ENCODE measurements at places on chromosomes 3 and 15.

DNA sequence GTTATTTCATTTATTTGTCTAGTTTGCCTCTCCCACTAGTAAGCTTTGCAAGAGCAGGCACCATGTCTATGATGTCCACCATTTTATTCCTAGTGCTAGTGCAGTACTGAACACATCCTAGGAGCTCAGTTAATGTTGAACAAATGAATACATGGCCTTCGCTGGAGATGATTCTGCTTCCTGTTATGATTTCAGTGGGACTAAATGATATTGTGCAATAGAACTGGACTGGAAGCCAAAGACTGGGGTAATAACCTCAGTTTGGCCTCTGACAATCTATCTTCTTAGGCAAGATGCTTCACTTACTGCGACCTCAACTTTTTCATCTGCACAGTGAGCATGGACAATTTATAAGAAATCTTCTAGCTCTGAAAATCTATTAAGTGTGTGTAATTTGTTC lies 191.3 kb downstream of the ADAMTSL3 start:
- no peak for DNase-seq

DNA sequence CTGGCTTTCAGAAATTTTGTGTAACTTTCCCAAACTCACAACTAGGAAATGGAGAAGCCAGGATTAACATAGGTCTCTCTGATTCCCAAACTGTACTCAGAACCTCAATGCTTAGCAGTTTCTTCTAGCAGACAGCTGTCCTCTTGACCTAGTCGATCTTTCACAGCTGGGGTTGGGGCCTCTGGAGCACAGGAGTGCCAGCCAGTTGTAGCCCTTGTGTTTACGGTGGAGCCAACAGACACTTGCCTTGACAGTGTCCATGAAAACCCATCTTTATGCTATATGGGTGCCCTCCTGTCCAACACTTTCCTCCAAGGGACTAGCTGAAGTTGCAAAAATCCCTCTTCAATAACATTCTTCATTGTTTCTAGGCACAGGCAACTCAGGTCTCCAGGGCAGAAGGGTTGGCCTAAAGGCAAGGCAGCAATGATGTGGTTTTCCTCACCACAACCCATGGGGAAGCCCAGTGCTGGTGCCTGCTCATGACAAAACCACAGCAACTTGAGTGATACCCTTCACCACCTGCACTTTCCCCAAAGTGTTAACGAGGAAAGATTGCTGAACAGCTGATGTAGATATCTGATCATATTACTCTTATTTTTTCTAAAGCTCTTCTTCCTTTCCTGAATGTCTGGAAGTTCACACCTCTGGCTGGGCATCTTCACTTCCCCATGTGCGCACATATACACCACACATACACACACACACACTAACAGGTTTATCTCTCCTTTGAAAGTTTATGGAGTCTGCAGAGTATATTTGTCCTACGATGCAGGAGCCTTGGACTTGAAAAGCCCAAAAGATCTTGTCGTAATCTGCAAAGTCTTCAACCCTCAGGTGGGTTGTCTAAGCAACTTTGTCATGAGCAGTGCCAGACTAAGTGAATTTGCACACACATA lies 11.0 kb upstream of the KNG1 start:
- DNase-seq: peak; percentile 20

- no peak for DNase-seq
Observed at GRCh38 chr15:92460023-92460422, 66.3 kb downstream of the ST8SIA2 start.

DNA sequence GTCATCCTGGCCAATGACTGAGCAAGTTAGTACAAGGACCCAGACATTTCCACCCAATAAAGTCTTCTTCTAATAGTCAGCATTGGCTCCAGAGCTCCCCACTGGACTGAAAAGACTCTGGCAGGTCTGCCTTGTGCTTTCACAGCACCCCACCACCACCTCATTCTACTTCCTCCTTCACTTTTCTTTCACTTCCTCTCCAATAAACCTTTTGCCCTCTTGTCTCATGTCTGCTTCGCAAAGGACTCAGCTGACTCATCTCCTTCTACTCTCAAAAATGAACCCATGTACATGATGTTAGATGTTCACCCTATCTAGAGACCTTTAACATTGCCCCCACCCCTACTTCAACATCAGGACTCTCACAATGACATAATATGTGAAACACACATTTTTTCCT lies 181.0 kb upstream of the PPP2R3A start:
- no peak for DNase-seq

- no peak for DNase-seq
Observed at GRCh38 chr3:118168175-118168574, 866.5 kb downstream of the IGSF11 start.

DNA sequence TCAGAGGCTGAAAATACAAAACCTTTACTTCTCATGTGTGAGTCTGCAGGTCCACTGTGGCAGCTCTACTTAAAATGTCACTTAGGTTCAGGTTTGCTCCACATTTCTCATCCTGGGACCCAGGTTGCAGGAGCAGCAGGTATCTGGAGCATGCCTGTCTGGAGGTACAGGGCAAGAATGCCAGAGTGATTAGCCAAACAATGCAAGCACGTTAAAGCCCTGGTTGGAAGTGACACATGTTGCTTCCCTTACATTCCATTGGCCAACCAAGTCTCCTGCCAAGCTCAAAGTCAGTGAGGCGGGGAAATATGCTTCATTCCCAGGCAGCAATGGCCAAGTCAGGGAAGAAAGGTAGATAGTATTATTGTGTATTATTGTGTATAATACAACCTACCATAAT lies 76.8 kb upstream of the ARL6 start:
- DNase-seq: no peak

- no peak for DNase-seq
Observed at GRCh38 chr15:86942285-86942684, 862.6 kb downstream of the AGBL1 start.

DNA sequence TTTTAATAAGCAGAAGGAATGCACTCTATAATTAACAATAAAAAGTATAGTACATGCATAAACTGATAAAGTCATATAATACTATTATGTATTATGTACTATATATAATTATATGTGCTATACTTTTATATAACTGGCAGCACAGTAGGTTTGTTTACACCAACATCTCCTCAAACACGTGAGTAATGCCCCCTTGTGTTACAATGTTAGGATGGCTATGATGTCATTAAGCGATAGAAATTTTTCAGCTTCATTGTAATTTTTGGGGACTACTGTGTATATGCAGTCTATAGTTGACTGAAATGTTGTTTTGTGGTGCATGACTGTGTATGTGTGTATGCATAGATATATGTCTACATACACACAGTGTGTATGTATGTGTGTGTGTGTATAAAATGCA lies 100.6 kb downstream of the SLMAP start:
- DNase-seq: peak; percentile 4

DNA sequence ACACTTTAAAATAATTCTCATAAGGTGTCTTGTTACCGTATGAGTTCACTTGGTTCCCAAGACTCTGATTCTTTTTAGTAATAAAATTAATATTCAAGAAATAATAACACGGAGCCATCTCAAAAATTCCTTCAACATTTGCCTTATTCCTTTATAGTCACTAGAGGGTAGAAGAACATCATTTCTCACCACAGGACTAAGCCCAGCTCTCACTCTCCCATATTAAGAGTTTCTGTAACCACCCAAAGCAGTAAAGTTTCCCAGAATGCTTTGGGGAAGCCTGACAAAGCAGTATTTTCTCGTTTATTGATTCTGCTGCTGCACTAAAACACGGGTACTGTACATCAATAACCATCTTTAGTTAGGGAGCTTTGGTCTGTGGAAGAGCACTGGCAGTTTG lies 114.9 kb downstream of the MCTP2 start:
- no peak for DNase-seq

GRCh38 chr3:45166321-45166879 lies 20.2 kb upstream of the CDCP1 start:
- DNase-seq: no peak

- DNase-seq: no peak
Observed at GRCh38 chr3:174700736-174701135, 158.4 kb upstream of the NAALADL2 start.

- no peak for DNase-seq
Observed at GRCh38 chr3:45575386-45575923, 19.1 kb upstream of the LIMD1 start.

GRCh38 chr3:132248490-132248889 lies 68.7 kb upstream of the ACP3 start:
- no peak for DNase-seq
